ENCODE measurements at places on chromosomes 6 and 20.

GRCh38 chr20:58659841-58660240, 8.8 kb downstream of the STX16 start:
- no peak for DNase-seq
- H3K4me3 ChIP-seq, result no peak overlapping the region
- H3K27me3 ChIP-seq, result no peaks in the 10 kb centered on the region
- no peaks in the 10 kb centered on the region for H3K36me3 ChIP-seq
- no peak overlapping the region for H3K27ac ChIP-seq
- no peaks in the 10 kb centered on the region for H3K4me1 ChIP-seq

DNA sequence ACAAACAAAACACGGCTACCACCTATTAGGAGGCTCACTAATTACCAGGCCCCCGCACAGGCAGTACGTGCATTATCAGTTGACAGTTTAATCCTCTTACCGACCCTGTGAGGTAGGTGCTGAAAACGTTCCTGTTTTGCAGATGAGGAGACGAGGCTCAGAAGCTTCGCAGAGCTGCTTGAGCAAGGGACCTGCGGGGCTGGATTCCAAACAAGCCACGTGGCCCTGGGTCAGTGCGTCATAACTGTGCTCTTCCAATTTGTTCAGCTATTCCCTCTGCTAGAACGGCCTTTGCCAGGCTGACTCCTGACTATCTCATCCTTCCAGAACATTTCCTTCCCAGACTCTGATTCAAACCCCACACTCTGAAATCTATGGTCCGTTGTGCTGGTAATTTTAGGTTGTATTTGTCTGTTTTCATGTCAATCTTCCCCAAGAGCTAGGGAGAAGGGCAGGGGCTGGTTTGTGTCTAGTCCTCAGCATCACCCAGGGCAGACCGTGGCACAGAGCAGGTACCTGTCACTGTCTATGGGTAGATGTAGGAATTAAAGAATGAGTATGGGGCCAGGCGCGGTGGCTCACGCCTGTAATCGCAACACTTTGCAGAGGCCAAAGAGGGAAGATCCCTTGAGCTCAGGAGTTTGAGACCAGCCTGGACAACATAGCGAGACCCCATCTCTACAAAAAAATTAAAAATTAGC, 28.8 kb upstream of the TLDC2 start:
- H3K36me3 ChIP-seq, result no peaks in the 10 kb centered on the region
- H3K4me3 ChIP-seq, result no peak overlapping the region
- no peak overlapping the region for H3K27ac ChIP-seq
- H3K4me1 ChIP-seq, result no peaks in the 10 kb centered on the region
- DNase-seq, result no peak

GRCh38 chr20:11721411-11721810, 196.3 kb upstream of the BTBD3 start:
- H3K27ac ChIP-seq, result no peak overlapping the region
- DNase-seq, result no peak
- H3K4me1 ChIP-seq, result no peaks in the 10 kb centered on the region
- no peak overlapping the region for H3K4me3 ChIP-seq
- no peaks in the 10 kb centered on the region for H3K27me3 ChIP-seq
- H3K36me3 ChIP-seq, result no peaks in the 10 kb centered on the region

GRCh38 chr20:45617591-45617990, 11.9 kb upstream of the WFDC10A start:
- H3K27ac ChIP-seq, result no peak overlapping the region
- no peak for DNase-seq
- H3K4me3 ChIP-seq, result no peak overlapping the region
- no peaks in the 10 kb centered on the region for H3K36me3 ChIP-seq

GRCh38 chr6:125574604-125575003, 174.8 kb upstream of the HEY2 start:
- H3K4me3 ChIP-seq, result no peak overlapping the region
- no peak overlapping the region for H3K27ac ChIP-seq
- H3K4me1 ChIP-seq, result no peaks in the 10 kb centered on the region
- DNase-seq, result no peak

GRCh38 chr6:131937703-131938631, 13.2 kb downstream of the CCN2 start:
- no peaks in the 10 kb centered on the region for H3K36me3 ChIP-seq
- H3K27ac ChIP-seq, result no peak overlapping the region
- no peak overlapping the region for H3K4me3 ChIP-seq

DNA sequence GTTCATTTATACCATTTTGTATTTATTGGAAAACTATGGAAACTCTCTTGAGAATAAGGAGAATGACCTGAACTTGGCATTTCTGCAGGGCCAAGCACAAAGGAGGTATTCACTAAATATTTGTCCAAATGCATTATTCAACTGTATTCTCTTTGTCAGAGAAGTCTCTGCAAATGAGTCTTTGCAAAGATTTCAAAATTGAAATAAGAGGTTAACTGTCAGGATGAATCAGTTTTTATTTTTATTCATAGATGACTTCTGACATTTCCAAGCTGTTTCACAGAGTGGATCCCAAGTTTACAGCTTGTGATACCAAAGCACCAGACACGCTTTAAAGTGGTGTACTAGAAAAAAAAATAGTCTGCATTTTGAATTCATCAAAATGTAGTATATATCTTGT, 131.6 kb downstream of the UTRN start:
- no peaks in the 10 kb centered on the region for H3K27me3 ChIP-seq
- no peak overlapping the region for H3K27ac ChIP-seq
- DNase-seq, result no peak

DNA sequence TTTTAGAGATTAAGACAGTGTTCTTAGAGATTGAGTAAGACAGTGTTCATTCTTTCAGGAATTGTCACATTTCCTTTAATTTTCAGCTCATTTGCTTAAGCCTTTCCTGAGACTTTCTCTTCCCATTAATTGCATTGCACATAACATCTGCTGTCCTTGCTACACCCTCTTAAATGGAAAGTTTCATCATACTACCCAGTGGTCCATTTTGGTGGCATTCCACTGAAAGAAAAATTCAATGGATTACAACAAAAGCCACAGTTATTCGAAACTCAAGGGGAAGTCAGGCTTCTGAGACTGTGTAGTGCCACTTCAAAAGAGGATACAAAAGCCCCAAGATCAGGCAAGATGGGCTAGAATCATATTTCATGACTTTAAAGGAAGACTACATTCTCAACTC, 64.0 kb downstream of the RSPO3 start:
- no peaks in the 10 kb centered on the region for H3K36me3 ChIP-seq
- no peak for DNase-seq
- no peak overlapping the region for H3K27ac ChIP-seq
- H3K27me3 ChIP-seq, result no peaks in the 10 kb centered on the region
- H3K4me1 ChIP-seq, result no peaks in the 10 kb centered on the region

GRCh38 chr6:130847001-130847910, 20.1 kb downstream of the SMLR1 start:
- H3K4me3 ChIP-seq, result no peak overlapping the region
- no peak overlapping the region for H3K27ac ChIP-seq
- DNase-seq, result no peak
- no peaks in the 10 kb centered on the region for H3K4me1 ChIP-seq

DNA sequence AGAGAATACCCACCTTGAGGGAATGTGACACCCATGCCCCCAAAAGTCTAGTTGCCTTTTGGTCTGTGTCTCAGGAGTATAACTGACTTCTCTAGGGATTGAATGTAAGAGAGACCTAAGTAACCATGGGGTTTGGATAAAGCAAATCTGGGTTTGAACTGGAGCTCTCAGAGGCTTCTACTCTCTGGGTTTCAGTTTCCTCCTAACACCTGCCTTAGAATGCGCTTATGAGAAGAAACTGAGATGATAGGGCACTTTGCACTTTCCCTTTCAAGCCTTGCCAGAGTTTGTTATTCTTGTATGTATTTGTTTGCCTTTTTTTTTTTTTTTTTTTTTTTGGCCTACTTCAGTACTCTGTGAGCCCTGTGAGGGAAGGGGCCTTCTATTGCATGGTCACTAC, 19.4 kb downstream of the SDHAF4 start:
- H3K27me3 ChIP-seq, result no peaks in the 10 kb centered on the region
- DNase-seq, result no peak
- H3K36me3 ChIP-seq, result peaks cover 2% of the 10 kb centered on the region

GRCh38 chr6:2209226-2209809, 36.1 kb downstream of the GMDS start:
- no peak overlapping the region for H3K4me3 ChIP-seq
- H3K36me3 ChIP-seq, result no peaks in the 10 kb centered on the region
- no peaks in the 10 kb centered on the region for H3K27me3 ChIP-seq
- no peak overlapping the region for H3K27ac ChIP-seq

DNA sequence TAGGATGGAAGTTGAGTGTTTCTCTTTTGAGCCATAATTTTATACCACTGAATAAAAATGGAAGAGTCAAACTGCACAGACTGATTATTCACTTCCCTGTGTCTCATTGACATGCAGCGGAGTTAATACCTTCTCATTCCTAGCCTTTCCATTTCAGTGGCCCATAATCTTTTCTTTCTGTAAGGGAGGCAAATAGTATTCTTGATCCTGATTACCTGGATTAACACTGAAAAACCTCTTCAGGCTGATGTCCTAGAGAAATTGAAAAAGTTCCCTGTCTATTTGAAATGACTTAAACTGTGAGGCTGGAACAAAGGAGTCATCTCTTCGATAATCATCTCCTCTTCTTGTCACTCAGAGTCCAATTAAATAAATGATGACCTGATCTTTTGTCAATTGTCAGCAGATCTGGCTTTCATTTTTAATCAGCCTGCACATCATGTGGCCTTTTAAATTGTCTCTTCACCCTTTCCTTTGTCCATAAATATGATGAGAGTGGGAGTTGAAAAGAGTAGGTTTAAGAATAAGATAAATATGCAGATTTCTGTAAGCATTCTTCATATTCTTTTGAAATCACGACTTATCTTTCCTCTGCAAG, 713.0 kb downstream of the EPM2A start:
- no peaks in the 10 kb centered on the region for H3K36me3 ChIP-seq
- no peak overlapping the region for H3K27ac ChIP-seq
- no peaks in the 10 kb centered on the region for H3K27me3 ChIP-seq
- H3K4me1 ChIP-seq, result no peaks in the 10 kb centered on the region

GRCh38 chr6:45951321-45952167, 64.1 kb downstream of the CLIC5 start:
- H3K27ac ChIP-seq, result no peak overlapping the region
- H3K36me3 ChIP-seq, result no peaks in the 10 kb centered on the region
- no peak for DNase-seq
- H3K4me3 ChIP-seq, result no peak overlapping the region

GRCh38 chr20:3896302-3896701, 7.1 kb downstream of the PANK2 start:
- H3K4me1 ChIP-seq, result peaks cover 6% of the 10 kb centered on the region
- no peak for DNase-seq
- no peaks in the 10 kb centered on the region for H3K27me3 ChIP-seq
- H3K27ac ChIP-seq, result no peak overlapping the region

- H3K27ac ChIP-seq, result no peak overlapping the region
- no peaks in the 10 kb centered on the region for H3K36me3 ChIP-seq
- no peaks in the 10 kb centered on the region for H3K4me1 ChIP-seq
- no peaks in the 10 kb centered on the region for H3K27me3 ChIP-seq
These were observed 68.3 kb downstream of the NPEPL1 start for GRCh38 chr20:58760856-58761255.

Data from iPS DF 6.9 (cell line).